ENCODE measurements at places on chromosomes 2 and 18. TPM values are rescaled to one million over a fixed set of nuclear protein-coding genes. Genes with fewer than 3 reads are reported as not detected.

DNA sequence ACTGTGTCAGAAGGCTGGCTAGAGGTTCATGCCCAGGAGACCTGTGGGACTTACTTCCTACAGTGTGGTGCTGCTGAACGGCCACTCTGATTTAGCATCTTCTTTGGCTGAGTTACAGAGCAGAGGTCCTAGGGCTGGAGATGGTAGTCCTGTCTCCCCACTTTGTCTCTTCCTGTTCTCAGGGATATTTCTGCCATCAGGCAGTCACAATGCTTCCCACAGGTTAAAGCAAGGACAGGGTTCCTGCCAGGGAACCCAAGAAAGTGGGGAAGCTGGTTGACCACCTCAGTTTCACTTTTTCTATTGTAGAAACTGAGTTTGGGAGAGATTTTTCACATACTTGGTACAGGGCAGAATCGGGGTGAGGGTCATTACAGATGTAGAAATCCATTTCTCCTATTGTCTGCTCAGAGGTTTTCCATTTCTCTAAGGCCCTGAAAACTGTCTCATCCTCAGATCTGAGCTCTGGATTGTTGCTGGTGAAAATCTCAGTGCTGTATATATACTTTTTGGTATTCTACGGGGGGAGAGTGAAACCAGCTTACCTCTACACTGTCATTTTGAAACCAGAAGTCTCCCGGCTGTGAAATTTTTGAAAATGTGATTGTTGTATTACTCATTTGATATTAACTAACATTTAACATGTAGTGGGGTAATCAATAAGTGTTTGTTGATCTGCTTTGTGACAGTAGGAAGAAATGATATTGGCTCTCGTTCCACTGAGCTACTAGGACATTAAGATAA lies 37.0 kb upstream of the MEP1B start:
- no peak for ATAC-seq

DNA sequence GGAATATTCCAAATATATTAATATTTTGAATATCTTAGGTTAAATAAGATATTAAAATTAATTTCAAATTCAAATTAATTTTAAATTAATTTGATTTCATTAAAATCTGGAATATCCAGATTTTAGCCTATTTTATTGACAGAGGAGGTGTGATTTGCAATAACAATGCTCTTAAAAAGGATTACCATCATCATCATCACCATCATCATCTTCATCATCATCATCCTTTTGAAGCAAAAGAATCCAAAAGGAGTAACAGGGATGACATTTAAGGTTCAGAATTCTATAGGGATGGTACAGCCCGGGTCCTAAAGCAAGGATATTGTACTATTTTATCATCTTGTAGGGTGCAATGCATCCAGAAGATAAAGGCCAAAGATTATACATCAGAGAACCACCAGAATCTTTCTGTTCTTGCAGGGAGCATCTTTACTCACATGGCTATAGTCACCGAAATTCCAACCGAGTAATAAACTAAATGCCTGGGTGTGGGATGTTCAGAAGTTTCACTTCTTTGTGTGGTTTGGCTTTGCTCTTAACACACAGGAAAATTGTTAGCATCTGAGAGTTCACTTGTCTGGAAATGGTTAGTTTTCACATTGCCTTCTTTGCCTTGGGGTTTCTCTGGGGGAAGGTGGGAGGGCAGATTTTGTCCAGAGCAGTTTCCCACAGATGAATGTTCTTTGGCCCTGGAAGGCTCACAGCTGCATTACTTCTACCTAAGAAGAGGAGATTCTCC lies 99.1 kb upstream of the ITGA6 start:
- ATAC-seq: no peak

GRCh38 chr2:2689306-2689705 lies 358.2 kb upstream of the MYT1L start:
- ATAC-seq: no peak

DNA sequence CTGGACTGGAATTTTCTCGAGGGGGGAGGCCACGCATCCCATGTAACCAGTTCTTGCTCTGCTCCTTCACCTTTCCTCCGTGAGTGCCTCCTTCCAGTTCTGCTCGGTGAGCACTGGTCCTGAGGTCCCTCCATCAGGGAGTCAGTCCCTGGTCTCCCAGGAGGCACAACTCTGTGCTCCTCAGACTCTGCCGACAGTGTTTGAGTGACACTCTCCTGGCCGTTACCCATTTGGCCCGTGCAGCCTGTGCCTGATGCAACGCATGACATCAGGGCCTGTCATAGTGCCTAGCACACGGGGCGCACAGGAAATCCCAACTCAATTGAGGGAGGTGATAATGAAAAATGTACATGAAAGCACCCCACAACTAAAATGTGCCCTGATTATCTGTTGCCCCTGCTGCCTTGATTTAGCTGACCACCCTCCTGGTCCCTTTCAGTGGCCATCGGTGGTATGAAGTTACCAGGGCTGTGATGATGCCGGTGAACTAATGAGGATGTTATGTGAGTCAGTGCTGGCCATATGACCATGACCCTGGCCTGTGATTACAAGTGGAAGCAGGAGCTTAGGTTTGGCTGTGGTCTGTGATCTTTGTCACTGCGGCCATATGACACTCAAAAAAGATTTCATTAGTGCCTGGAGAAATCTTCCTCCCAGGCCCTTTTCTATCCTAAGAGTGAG lies 144.6 kb downstream of the TDRD15 start:
- no peak for ATAC-seq

DNA sequence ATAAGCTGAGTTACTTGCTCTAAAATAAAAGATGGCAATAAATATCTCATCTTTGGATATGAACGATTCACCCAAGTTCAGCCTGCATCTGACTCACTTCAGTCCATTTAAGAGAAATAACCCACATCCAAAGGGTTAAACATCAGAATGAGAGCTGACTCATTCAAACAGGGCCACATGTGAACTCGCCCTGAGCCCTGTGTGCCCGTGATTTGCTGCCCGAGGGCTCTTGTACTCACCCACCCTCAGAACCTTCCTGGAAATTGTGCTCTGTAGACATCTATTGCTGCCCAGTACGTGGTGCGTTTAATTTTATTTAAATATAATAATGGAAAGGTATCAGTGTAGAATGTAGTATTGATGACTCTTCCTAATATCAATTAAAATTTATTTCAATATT lies 66.9 kb upstream of the RBM44 start:
- peak; percentile 56 for ATAC-seq

DNA sequence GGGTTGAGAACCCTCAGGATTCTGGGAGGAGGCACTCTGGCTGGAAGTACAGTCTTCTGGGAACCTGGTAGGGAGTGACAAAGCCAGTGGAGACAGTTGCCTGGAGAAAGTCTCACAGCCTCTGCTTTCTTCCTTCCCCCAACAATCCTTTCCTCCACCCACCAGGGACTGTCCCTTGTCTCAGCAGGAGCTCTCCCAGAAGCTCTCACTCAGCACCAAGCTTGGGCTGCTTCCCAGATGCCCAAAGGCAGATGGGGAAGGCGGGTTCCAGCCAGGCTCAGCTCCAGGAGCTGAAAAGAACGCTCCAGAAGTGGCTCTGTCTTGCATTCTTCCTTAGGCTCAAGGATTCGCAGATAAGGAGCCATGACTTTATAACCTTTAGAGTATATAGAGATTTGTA lies 7.6 kb upstream of the NAGK start:
- no peak for ATAC-seq

Gene RAB31
- total RNA-seq: 108 TPM

Gene NEB
- total RNA-seq: 0.07 TPM

- no peak for ATAC-seq
These were observed 110.4 kb upstream of the CREB1 start for GRCh38 chr2:207419331-207419730.

DNA sequence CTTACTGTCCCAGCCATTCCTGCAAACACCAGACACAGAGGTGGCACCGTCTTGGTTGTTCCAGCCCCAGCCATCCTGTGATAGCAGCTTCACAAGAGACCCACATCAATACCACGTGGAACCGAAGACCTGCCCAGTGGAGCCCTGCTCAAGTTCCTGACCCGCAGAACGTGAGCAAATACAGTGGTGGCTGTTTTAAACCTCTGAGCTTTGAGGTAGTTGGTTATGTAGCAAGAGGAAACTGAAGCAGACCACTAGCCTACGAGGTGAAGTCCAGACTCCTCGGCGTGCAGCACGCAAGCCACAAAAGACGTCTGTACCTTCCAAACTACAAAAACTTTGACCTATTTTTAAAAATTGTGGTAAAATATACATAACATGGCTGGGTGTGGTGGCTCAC lies 96.1 kb upstream of the ODC1 start:
- no peak for ATAC-seq

GRCh38 chr2:168254158-168254935 lies 7.0 kb upstream of the STK39 start:
- no peak for ATAC-seq

GRCh38 chr18:70370762-70371733 lies 82.2 kb downstream of the SOCS6 start:
- ATAC-seq: no peak

- ATAC-seq: no peak
These were observed 25.5 kb downstream of the TMEM247 start for GRCh38 chr2:46504685-46505471.

- ATAC-seq: no peak
These were observed 23.5 kb downstream of the TSN start for GRCh38 chr2:121778741-121779487.

DNA sequence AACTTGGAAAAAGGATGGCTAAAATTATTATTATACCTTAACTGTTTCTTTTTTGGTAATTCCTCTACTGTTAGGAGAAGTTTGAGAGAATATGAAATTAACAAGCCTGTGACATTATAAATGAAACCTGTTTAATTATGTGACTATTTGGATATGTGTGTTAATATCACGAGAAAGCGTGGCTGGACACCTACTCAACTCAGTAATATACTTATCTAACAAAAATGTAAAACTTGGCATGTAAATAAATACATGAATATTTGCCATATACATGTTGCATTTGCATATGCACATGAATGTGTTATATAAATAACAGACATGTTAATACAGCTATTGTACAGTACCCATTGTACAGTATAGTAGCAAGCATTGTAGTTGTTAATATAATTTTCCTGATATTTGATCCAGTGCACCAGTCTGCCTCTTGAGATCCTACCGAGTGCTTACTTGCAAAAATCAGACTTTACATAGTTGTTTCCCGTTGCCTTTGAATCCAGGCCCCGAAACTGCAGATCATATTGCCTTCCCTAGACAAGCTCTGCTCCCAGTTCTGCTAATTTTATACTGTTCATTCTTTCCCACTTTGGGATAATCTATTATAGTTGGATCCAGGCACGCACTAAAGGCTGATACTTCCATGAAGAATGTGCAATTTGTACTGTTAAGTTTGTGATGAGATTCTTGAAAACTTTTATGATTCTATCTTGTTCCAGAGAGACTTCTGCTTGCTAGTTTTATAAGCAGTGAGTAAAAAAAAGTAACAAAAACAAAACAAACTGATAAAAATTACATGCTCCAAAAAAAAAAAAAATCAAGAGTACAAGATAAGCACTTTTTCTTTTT lies 395.6 kb downstream of the ARHGAP15 start:
- ATAC-seq: no peak

Gene MYOM1
- total RNA-seq: 37.6 TPM

DNA sequence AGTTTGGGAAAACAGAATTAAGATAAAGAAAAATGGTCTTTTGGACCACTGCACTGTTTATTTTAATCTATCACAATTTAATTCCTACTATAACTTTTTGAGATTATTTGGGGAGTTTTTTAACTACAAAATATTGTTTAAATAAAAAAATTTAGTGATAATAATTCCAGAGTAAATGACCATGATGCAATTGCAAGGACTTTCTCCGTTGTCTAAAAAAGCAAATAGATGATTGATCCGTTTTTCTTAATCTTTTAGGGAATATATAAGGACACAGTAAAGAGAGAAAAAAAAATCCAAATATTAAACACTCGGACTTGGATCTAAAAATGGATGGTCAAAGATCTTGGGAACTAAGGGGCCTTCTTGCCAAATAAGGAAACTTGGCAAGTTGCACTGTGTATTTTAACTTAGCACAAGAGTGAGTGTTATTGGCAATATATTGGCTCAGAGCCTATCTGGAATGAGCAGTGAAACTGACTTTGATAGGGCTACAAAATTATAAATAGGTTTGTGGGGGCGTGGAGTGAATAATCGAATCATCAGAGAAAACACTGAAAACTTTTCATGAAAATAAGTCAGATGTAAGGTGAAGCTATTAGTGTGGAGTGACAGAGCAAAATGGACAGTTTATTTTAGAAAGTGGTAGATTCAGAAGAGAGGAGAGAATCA lies 2.0 kb downstream of the MAP3K20 start:
- ATAC-seq: no peak

- ATAC-seq: no peak
These were observed 59.1 kb downstream of the RMDN2 start for GRCh38 chr2:37984176-37984575.

DNA sequence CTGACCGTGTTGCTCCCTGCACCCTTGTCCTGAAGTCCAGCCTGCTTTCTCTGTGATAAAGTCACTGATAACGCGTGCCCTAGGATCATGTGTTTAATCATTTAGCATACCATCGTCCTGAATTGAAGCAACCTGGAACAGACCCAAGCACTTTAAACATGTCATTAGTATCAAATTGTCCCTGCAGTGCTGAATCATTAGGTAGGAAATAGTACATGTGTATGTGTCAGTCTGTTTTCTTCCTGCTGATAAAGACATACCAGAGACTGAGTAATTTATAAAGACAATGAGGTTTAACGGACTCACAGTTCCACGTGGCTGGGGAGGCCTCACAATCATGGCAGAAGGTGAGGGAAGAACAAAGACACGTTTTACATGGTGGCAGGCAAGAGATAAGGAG lies 2.8 kb downstream of the ASB18 start:
- ATAC-seq: no peak

Gene NFATC1
- total RNA-seq: 14.8 TPM

DNA sequence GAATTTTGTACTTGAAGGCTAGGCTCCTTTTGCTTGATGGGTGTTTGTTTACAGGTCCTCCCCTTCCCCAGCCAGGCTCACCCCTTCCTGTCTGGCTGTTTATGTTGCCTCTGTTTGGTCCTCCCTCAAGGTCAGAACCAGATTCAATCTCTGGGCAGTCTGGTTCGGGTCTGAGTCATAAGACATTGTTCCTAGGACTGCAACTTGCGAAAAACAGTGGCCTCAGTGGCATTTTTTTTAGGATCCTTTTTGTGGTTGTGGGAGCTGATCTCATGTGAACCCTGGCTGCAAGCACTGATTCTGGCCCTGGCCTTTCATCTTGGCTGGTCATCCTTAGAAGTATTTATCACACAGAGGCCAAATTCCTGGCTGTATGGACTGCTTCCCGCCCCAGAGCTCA lies 370.4 kb downstream of the CLIP4 start:
- no peak for ATAC-seq

DNA sequence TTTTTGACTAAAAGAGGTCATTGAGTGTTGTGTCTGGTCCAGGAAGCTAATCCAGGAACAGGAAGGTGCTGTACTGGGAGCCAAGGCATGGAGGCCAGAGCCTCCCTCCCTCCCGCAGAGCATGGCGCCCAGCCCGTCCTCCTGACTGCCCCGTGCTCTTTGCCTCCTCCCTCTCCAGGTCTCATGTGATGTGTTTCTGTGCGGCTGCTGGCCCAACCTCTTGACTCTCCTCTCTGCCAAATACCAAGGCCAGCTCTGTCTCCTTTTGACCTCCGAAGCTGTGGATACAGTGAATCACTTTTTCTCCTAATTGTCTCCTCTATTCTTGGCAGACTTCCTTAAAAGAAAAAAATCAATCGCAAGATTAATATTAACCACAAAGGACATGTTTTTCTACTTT lies 284.1 kb downstream of the PHLPP1 start:
- peak; percentile 95 for ATAC-seq

All from gastroesophageal sphincter (tissue), 4 donors.